Fibroblast of lung (primary cell): ENCODE measurements at places on chromosomes 2 and 18. TPM values are rescaled to one million over a fixed set of nuclear protein-coding genes. Genes with fewer than 3 reads are reported as not detected.

DNA sequence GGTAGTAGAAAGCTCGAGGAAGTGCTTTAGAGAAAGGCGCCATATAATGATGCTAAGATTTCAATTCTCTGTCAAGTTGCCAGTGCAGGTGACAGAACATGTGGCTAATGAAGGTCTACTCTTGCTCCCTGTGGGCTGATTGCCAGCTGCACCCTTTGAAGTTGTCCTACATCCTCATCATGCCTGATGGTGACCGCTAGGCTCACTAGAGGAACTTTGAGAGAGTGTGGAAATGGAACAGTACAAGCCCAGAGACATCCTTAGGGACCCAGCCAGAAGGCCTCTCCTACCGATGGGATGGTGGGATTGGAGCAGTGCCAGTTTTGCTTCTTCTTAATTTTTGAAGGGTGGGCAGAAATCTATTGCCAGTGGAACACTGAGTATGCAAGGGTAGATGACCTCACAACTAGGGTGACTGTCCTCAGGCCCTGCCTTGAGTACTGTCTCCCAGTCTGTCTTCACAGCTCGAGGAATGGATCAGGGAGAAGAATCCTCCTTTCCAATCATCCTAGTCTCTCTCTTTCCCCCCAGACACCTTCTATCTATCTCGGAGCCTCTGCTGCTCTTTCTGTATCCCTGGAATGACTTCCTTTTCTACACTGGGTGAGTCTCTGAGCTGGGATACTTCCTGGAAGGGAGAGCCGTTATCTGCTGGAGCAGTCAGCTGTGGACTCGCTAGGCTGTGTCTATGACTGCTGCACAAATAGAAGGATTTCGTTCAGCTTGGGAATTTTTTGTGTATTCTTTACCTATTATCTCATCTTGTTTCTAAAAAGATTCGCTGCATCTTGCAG, 33.5 kb downstream of the LGALSL start:
- DNase-seq, result no peak

- DNase-seq, result no peak
Measured at GRCh38 chr2:224786848-224787247, 70.7 kb upstream of the CCDC195 start.

GRCh38 chr2:160574468-160575140, 81.0 kb upstream of the RBMS1 start:
- DNase-seq, result peak; percentile 56

DNA sequence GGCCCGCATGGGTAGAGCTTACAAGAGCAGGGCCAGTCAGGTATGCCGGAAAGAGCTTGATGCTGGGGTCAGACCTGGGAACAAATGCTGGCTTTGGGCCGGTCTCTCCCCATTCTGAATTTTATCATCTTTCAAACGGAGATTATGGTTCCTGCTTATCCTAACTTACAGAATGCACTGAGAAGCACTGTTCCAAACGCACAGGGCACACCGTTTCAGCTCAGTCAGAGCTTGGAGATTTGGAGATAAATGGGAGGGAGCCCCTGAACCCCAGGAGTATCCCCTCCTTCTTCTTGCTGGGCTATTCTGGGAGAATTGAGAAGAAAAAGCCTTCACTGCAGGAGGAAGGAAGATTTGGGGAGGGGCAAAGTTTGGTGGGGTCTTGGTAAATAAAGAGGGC, 169.4 kb downstream of the DDX1 start:
- DNase-seq, result no peak

- DNase-seq, result no peak
Measured at GRCh38 chr2:15425712-15426111, 135.4 kb downstream of the NBAS start.

- DNase-seq, result no peak
Measured at GRCh38 chr18:63837590-63837989, 49.9 kb upstream of the SERPINB2 start.

DNA sequence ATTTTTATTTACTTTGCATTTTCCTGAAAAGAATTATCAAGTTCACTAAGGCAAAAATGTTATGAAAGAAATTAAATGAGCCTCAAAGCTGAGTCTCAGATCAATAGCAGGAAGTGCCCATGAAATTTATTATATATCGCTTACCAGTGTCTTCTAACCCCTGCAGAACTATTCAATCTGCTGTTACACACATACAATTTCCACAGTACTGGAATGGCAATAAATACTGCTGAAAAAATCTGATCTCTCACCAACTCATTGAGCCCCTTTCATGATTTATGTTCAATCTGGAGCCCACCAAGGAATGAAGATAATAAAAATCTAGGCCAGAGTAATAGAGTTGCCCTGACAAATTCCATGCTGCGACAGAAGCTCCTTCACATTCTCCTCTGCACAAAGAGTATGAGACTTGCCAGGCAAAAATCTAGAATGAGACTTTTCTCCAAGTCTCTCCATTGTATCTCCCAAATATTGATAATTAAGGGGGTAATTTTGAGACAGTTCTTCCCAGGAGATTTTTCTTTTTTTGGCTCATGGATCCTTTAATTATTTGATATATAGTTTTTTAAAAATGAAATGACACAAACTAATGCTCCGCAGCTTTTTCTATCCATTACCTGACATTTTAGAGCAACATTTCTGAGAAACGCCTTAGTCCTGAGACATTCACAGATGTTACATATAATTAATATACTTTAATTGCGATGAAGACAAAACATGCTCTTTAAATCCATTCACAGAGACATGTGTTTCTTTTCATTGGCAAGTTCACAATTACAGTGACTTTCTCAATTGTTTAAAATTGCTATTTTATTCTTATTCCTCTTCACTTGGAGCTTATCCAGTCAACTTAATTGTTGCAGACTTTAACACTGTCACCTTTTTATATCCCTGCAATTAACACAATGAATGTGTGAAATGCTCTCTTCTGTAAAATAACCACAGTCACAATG, 1020.4 kb downstream of the CBLN2 start:
- DNase-seq, result no peak

GRCh38 chr18:76619621-76620315, 124.7 kb upstream of the ZNF516 start:
- DNase-seq, result peak; percentile 76

- no peak for DNase-seq
Measured at GRCh38 chr2:103902347-103902746, 951.6 kb upstream of the POU3F3 start.

GRCh38 chr18:24209558-24209957, 70.7 kb downstream of the CABYR start:
- DNase-seq, result peak; percentile 35

DNA sequence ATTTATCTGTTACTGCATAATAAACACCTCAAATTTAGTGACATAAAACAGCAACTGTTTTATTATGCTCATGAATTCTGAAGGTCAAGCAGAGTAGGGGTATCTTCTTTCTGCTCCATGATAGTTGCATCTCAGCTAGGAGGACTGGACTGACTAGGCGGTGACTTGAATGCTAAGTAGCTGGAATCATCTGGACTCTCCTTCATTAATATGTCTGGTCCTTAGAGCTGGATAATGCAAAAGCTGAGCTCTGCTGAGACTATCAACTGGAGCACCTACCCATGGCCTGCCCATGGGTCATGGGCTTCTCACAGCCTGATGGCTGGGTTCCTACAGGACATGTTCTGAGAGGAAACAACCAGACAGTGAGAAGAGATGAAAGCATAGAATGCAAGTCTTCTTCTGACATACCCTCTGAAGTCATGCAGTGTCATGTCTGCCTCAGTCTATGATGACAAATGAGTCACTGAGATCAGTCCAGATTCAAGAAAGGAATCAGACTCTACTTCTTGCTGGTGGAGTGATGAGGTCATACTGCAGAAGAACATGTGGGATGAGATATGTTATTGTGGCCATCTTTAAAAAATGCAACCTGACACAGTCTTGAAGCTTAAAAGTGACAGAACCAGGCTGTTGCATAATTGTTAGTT, 174.2 kb upstream of the OSR1 start:
- DNase-seq, result peak; percentile 61

DNA sequence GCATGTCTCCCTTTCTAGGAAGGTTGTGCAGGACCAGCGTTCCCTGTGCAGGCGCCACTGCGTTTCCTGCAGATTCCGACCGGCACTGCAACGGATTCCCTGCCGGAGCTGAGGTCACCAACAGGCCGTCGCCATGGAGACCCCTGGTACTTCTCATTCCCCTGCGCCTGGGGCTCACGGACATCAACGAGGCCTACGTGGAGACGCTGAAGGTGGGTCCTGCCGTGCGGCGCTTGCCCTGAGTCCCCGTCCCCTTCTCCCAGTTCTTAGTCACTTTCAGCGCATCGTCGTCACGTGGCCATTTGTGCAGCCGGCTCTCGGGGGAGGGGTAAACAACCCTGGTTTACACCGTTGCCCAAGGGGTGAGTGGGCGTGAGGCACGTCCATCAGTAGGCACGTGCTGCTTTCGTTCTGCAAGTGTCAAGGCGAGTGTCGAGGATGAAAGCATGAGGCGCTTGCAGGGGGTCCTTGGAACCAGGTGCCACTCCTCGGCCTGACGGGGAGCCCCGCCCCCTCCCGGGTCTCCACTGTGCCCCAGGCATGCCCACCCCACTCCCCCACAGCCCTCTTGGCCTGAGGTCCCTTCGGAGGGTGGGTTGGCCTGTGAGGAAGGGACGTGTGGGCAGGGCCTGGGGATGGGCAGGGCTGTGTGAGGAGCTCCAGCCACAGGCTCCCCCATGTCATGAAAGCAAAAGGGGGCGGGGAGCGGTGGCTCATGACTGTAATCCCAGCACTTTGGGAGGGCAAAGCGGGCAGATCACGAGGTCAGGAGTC, 19.8 kb downstream of the DTYMK start:
- DNase-seq, result peak; percentile 68

DNA sequence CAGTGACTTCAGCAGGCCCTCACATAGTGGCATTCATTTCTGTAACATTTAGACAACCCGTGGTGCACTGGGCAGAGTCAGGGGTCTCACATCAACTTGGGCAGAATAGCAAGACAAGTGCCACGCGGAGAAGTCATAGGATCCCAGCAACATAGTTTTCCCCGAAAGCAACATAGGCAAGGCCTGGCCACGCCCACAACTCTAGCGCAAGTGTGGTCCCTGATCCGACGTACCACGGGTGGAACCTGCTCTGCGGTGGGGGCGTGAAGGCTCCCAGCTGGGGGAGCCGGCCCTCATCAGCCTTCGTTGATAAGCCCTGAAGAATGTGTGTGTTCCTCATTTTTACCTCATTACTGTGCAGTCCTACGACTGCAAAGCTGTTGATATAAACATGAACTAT, 261.2 kb downstream of the EIPR1 start:
- DNase-seq, result no peak

- DNase-seq, result no peak
Measured at GRCh38 chr18:54130631-54131030, 93.8 kb downstream of the MBD2 start.

DNA sequence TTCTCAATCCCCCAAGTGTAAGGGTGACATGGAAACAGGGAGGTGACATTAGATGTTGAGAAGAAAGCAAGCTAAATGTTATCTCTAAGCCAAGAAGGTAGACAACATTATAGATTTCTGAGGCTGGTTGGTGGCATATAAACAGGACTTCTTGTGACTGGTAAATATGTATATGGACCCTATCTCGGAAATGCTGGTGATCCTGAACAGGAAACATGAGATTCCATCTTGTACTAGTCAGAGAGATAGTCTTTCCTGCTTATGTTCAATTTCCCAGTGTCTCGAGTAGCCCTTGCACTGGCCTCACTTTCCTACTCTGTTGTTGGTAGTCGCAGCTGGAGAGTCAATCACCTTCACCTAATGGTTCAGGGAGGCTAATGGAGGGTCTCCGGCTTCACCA, 26.8 kb downstream of the MOGAT1 start:
- no peak for DNase-seq

GRCh38 chr18:13374096-13374467, 155.5 kb downstream of the LDLRAD4 start:
- DNase-seq, result no peak

GRCh38 chr2:11477994-11478393, 12.0 kb upstream of the E2F6 start:
- peak; percentile 67 for DNase-seq

GRCh38 chr2:221426929-221427328, 145.2 kb downstream of the EPHA4 start:
- DNase-seq, result no peak

- DNase-seq, result no peak
Measured at GRCh38 chr2:178419123-178419522, 31.9 kb downstream of the PRKRA start.

DNA sequence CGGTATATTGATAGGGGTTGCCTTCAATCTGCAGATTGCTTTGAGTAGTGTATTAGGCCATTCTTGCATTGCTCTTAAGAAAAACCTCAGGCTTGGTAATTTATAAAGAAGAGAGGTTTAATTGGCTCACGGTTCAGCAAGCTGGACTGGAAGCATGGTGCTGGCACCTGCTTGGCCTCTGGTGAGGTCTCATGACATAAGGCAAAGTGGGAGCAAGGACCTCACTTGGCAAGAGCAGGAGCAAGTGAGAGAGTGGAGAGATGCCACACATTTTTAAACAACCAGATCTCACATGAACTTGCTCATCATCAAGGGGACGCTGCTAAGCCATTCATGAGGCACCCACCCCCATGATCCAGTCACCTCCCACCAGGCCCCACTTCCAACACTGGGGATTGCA, 4.9 kb downstream of the MAP3K2 start:
- no peak for DNase-seq

- peak; percentile 63 for DNase-seq
Measured at GRCh38 chr2:221629468-221629867, 57.4 kb upstream of the EPHA4 start.

Gene GPR39
- total RNA-seq, result 0.26 and 1.3 TPM in 2 replicates

Gene ZRANB3
- total RNA-seq, result 6.4 and 7.4 TPM in 2 replicates

Gene LRATD1
- 0.51 and 0.99 TPM in 2 replicates for total RNA-seq

Gene VWA3B
- 0.17 and 0.26 TPM in 2 replicates for total RNA-seq

Gene ECEL1
- not detected in 2 replicates for total RNA-seq

Gene PARD6G
- total RNA-seq, result 2.1 and 3.1 TPM in 2 replicates

Gene CRYBA2
- total RNA-seq, result not detected in 2 replicates

Gene BMP10
- not detected in 2 replicates for total RNA-seq

Gene PJVK
- 2.1 and 4.3 TPM in 2 replicates for total RNA-seq

Gene FHL2
- total RNA-seq, result 120 and 144 TPM in 2 replicates

Gene SMAD7
- total RNA-seq, result 16.3 and 23.1 TPM in 2 replicates

Gene NOSTRIN
- 0.50 TPM in 1 of 2 replicates, not detected in the other for total RNA-seq

Gene TWIST2
- 36.0 and 118 TPM in 2 replicates for total RNA-seq

Gene SETBP1
- 4.5 and 4.9 TPM in 2 replicates for total RNA-seq
